ENCODE measurements at places on chromosomes 12 and 14. TPM values are rescaled to one million over a fixed set of nuclear protein-coding genes. Genes with fewer than 3 reads are reported as not detected.

The PKP2 gene
- total RNA-seq = 9.5 TPM

- DNase-seq = peak; percentile 74
Observed at GRCh38 chr14:95424529-95424928, 91.9 kb downstream of the SYNE3 start.

The KLRC1 gene
- total RNA-seq = not detected

DNA sequence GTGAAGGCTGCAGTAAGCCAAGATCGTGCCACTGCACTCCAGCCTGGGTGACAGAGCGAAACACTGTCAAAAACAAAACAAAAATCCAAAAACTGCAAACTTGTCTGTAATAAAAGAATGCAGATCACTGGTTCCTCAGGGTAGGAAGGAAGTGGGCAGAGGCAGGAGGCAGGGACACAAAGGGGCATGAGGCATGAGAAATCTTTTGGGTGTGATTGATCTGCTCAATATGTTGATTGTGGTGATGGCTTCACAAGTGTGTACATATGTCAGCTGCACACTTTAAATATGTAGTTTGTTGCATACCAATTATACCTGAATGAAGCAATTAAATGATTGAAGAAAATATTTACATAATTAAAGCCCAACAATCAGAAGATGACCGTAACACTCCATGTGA is 117.6 kb downstream of the CMAS start:
- no peak for DNase-seq

The TAS2R14 gene
- 6.9 TPM for total RNA-seq

Measured in fibroblast of villous mesenchyme (primary cell).